ENCODE measurements at places on chromosomes 2 and 18.

- peak; percentile 30 for DNase-seq
Measured at GRCh38 chr2:159968279-159968900, 94.0 kb downstream of the PLA2R1 start.

DNA sequence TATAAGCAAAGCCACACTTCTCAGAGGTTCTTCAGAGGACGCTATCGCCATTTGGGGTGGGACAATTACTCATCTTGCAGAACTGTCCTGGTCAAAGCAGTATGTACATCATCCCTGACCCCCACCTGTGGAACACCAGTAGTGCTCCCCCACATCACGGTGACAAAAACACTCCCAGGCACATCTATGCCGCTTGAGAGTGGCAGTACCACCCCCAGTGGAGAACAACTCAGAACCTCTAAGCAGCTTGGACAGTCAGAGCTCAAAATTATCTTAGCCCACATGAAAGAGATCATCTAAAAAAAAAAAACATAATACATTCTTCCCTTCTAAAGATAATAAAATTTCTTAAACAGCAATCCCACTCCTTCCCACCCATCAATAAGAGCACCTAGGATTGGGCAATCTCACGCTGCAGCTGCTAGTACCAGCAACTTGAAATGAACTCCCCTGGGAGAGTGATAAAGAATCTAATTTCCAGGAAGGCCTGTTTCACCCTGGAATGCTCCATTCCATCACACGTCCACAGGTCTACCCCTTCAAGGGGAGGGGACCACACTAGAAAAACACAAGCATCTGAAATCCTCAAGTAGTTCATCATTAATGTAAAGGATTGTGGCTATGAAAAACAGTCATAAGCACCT, 31.7 kb downstream of the LRP2 start:
- DNase-seq: no peak

GRCh38 chr2:104862058-104862941, 8.4 kb downstream of the POU3F3 start:
- peak; percentile 9 for DNase-seq

DNA sequence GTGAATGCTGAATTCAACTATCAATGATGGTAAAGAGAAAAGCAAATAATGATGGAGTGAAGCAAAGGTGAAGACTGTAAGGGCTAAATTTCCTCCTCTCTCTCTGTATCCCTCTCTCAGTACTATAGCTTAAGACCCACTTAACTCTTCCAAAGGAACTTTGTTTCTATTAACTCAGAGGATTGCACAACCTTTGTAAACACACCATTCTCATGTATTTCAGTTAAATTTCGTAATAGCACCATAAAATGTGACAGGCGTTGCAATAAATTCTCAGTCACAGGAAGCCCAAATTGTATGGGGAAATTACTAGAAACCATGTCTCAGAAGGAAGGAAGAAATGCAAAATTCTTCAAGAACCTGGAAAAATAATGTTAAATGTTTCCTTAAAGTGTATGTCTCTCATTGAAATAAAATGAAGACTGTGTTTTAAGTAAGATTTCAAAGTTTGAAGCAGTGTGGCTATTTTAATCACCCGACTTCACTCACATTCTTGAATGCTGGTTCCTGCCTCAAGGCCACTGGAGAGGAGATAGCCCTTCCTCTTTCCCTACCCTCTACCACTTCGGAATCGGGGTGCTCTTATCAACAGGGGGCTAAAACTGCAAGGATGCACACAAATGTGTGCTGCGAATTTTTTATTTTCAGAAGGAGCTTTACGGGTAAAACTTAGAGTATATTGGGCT, 112.1 kb downstream of the FTCDNL1 start:
- DNase-seq: peak; percentile 37

GRCh38 chr2:138723196-138723987, 56.8 kb downstream of the NXPH2 start:
- no peak for DNase-seq

- no peak for DNase-seq
Measured at GRCh38 chr2:241857041-241857541, 1.6 kb downstream of the PDCD1 start.

- DNase-seq: no peak
Measured at GRCh38 chr18:43876748-43877147, 599.5 kb upstream of the SYT4 start.

DNA sequence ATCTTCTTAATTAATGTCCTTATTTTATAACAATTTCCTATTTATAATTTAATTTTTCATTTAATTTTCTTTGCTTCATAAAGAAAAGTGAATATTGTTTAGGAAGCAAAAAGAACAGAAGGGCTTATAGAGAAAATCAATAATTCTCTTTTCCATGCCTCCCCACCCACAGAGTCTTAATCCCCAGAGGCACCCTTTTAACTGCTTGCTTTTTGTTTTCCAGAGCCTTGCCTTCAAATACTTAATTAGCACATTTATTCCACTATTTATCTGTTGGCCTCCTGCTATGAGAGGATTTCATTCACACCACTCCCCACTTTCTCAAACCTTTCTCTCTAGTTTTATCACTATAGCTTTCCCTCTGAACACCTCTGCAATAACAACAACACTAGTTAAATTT, 373.6 kb downstream of the MBD2 start:
- no peak for DNase-seq

Measured in trophoblast cell (in vitro differentiated cells and primary cell).